A172 (cell line): ENCODE measurements at places on chromosomes 2 and 18. TPM values are rescaled to one million over a fixed set of nuclear protein-coding genes. Genes with fewer than 3 reads are reported as not detected.

- DNase-seq = no peak
Measured at GRCh38 chr18:49762191-49763077, 50.9 kb downstream of the ACAA2 start.

- no peak for DNase-seq
Measured at GRCh38 chr2:48250943-48251342, 279.0 kb upstream of the STON1 start.

DNA sequence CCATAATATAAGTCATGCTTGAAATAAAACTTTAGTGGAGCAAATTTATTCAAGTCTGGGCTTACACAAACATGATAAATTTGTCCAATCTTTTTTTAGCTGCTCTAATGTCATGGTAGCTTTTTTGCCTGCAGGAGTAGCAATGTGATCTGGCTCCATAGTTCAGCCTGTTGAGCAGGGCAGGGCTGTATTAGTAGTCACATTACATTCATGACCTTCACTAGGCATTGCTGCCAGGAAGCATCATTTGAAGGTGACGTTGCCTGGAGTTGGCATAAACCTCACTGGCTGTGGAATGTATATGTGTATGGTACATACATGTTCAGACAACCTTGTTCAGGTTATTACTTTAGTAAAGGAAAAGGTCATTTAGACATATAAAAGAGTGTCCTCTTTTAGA is 76.6 kb downstream of the CCDC85A start:
- DNase-seq = no peak

DNA sequence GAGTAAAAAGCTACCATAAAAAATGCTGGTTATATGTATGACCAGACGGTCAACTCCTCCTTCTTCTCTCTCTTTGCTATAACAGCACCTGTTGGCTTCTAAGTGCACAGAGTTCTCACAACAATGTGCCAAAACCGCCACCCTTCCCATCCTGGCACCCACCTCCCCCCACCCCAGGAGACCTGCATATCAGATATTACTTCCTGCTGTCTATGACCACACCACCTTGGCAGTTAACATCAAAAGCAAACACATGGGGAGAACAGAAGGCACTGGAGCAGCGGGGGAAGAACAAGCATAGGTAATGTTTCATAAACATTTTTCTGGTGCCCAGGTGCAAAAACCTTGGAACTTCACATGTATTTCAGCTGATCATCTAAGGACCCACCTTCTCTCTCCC is 15.5 kb downstream of the SPRED2 start:
- DNase-seq = no peak

DNA sequence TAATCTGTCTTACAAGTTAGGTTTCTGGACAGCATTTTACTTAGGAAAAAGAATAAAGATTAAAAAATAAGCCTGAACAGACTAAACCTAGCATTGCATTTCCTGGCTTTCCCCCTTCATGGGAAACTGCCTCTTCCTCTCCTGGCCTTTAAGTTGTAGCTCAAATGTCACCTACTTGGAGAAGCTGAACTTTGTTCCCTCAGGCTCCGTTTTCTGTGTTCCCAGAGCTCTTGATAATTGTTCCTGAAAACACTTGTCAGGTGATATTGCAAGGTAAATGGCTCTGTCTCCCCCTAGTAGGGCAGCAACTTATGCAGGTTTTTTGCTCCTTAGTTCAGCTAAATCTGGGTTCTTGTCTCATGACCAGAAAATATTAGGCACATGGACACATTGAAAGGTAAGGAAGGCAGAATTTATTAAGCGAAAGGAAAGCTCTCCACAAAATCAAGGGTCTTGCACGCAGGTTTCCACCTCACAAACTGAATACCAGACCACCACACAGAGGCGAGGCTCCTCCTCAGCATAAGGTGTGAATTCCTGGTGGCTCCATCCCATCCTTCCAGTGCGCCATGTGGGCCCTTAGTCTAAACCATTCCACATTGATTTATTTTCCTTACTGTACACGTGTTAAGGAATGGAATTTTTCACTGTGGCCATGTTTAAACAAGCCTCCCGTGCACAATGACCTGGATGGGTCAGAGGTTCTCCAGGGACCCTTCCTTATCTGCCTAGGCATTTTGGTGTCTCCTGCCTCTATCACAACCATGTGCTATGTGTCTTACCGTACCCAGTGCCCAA is 229.3 kb downstream of the HNMT start:
- DNase-seq = no peak

DNA sequence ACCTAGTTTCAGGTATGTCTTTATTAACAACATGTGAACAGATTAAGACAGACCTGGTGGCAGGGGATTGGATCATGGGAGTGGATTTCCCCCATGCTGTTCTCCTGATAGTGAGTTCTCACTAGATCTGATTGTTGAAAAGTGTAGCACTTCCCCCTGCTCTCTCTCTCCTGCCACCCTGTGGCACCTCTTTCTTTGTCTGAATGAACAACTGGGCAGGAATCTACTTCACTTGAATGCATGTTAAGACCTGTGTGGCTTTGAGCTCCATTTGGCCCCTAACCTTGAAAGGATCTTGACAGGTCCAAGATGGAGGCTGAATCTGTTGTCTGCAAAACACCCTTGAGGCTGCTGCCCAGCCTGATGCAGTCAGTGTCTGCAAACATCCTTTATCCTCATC is 194.4 kb downstream of the RNF144A start:
- peak; percentile 2 for DNase-seq

- DNase-seq = no peak
Measured at GRCh38 chr2:71620851-71621251, 167.5 kb downstream of the DYSF start.

DNA sequence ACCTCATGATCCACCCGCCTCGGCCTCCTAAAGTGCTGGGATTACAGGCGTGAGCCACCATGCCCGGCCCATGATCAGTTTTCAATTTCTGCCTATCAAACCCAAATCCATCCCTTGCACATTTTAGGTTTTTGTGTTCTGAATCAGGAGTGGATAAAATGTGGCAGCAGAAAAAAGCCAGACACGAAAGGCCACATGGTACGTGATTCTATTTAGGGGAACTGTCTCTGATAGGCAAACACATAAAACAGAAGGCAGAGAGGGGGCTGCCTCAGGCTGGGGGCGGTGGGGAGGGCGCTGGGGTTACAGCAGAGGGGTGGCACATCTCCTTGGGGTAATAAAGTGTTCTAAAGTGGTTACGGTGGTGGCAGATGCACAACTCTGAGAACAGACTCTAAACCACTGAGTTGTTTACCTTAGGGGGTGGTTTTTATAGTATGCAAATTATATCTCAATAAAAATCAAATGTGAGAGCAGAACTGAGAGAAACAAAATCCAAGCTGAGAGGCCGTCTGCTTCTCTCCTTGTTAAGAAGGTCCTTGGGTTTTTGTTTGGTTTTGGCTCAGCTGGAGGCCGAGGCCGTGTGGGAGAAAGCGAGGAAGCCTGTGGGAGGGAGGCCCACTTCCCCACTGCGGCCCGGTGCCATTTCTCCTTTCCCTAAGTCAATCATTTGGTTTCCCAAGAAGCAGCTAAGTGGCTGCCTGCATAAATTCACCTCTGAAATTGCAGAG is 78.0 kb downstream of the SOWAHC start:
- DNase-seq = no peak

- no peak for DNase-seq
Measured at GRCh38 chr2:149388120-149388816, 57.9 kb downstream of the LYPD6 start.

DNA sequence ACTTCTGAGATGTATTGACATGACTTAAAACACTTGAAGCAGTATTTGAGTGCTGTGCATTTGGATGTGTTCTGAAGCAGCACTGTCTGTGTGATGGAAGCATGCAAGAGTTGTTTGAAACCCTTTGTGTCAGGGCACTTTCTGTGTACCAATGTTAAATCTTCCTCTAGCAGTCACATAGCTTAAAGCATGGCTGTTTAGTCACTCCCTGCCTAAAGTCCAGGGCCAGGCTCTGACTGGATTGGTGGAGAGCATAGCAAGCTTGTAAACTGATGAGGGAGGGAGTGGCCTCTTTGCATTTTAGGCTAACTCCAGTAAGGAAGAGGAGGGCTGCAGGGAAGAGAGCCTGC is 73.5 kb downstream of the MYO1B start:
- DNase-seq = peak; percentile 48

GRCh38 chr2:141704541-141704940 is 426.3 kb downstream of the LRP1B start:
- DNase-seq = no peak

DNA sequence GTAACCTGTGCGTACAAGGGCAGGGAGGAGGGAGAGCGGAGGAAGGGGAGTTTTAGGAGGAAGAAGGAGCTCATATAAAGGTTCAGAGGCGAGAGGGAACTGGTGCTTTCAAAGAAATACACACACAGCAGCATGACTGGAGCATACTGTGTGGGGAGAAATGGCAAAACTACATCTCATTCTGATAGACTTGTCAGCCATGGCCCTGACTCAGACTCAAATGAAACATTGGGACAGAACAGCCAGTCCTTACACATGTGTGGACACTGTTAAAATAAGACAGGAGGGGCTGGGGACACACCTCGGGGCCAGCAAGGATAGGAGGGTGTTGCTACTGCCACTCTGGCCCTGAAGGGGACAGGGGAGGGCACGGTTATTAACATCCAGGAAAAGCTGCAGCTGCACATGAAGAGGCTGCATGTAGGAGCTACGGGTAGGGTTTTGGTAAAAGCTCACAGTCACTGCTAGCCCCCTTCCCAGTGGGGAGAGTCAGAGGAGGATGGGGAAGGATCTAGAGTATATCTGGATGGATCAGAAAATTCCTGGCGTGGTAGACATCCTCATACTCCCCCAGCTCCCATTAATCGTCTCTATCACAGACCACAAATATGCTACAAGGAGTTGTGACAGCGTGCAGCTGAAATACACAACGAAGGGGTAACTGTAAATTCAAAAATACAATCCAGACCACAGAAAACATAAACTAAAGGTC is 110.5 kb downstream of the GATA6 start:
- DNase-seq = no peak

DNA sequence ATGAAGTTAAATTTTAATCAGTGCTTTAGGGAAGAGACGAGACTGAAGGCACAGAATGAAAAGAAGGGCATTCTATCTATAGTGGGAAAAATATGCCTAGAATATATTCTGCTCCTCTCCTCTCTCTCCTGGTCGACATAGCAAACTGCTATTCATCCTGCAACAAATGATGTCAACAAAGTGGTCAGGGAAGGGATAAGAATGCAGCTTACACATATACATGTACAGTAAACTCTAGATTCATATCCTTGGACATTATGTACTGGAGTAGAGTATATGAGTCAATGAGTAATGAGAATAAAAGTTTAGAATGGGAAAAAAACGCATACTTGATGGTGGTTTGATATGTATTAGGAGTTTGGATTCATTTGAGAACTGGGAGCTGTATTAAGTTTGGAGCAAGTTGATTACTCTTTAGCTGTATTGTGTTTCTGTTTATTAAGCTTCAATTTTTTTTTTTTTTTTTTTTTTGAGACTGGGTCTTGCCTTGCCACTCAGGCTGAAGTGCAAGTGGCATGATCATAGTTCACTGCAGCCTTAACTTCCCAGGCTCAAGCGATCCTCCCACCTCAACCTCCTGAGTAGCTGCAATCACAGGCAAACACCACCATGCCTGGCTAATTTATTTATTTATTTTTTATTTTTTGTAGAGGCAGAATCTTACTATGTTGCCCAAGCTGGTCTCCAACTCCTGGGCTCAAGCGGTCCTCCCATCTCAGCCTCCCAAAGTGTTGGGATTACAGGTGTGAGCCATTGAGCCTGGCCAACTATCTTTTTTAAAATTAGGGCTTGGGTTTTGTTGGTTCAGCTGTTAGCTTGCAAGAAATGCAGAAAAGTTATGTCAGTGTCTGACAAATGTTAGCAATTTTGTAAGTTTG is 53.8 kb downstream of the STAT1 start:
- DNase-seq = no peak

DNA sequence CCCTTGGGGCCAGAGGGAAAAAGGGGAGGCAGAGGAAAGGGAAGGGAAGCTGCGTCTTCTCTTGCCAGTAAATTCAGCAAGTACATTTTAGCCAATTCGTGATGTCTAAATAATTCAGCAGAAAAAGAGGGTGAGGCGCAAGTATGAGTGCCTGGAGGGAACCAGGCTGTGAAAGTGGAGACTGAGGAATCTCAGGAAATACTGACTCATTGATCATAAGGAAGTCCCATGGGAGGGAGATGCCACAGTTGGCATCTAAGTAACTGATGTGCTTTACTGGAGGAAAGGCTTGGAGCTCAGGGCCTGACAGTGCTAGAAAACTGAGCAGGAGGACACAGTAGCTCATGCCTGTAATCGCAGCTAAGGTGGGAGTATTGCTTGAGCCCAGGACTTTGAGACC is 31.1 kb downstream of the KIF5C start:
- DNase-seq = peak; percentile 29

DNA sequence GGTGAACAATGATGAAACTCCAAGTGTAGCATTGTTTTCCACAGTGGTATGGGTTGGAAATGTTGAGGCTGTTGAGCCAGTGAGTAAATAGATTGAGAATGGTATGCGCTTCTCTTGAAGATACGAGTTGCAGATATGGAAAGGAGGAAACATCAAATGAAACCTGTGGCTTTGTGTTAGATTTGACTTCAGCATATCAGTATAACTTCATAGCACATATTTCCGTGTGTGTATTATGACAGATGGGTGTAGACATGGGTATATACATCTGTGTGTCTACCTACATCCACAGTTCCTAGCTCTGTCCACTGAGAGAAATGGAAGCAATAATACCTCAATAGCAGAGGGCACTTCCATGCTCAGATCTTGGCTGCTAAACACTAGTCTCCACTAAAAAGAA is 8.0 kb downstream of the SNED1 start:
- no peak for DNase-seq

DNA sequence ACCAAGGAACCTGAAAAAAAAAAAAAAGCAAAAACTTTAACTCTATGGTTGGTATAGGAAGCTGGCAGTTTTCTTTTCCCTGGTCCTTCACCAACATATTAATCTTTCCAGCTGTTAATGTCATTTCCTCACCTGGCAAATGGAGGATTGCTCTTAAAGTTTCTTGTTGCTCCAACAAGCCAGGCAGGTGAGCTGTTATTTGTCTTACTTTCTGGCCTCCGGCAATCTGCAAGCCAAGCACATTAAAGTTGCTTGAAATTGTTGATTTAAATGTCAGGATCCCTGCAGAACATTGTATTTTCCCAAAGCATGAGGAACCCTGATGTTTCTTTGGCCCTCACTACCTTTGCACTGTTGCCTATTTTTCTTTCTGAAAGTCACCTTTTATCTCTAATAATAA is 664.9 kb downstream of the METTL4 start:
- DNase-seq = no peak

- no peak for DNase-seq
Measured at GRCh38 chr18:45213040-45213333, 402.3 kb upstream of the SLC14A2 start.

DNA sequence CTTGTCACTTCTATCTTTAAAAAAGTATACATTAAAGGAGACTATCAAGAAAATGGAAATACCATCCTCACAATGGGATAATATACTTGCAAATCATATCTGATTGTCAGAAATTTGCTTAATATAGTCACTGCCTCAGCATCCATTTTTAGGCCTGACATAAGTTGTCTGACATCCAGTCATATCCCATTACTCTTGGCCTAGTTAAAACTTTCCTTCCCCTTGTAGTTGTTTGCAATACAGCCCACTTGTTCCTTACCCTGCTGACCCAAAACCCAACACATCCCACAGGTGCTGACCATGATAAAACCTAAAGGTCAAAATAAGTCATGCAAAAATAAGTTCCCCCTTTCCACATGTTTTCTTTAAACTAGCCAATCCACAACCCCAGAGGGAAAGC is 3.6 kb upstream of the ARHGEF33 start:
- DNase-seq = no peak

Gene KIAA1328
- total RNA-seq = 9.1 TPM in 2 replicates

Gene ITGA6
- 121 and 167 TPM in 2 replicates for total RNA-seq

Gene NPAS2
- total RNA-seq = 3.7 and 5.2 TPM in 2 replicates

Gene SOX11
- 11.2 and 11.9 TPM in 2 replicates for total RNA-seq

Gene AQP12A
- total RNA-seq = not detected in 2 replicates

Gene NFE2L2
- total RNA-seq = 47.1 and 51.1 TPM in 2 replicates

Gene CDH2
- 254 and 285 TPM in 2 replicates for total RNA-seq
